ENCODE measurements at places on chromosomes 16 and 17. TPM values are rescaled to one million over a fixed set of nuclear protein-coding genes. Genes with fewer than 3 reads are reported as not detected.

DNA sequence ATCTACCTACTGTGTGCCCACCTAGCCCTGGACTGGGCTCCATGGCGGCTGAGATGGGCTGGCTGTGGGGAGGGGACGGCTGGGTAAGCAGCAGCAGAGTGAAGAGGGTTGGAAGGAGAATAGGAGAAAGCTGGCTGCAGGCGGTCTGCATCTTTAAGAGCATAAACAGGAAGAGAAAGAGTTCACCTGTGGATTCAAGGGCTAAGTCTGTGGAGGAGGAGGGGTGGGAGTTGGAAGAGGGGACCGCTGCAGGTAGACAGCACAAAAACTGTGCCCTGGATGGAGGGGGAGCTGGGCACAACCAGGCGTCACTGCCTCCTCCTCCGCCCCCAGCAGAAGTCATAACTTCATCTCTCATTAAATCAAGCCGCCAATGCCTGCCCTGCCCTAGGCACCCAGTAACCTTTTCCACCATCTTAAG lies 677 bp downstream of the SLC13A2 start:
- peaks cover 21% of the 10 kb centered on the region for H3K4me1 ChIP-seq
- peaks cover 16% of the 10 kb centered on the region for H3K27me3 ChIP-seq
- no peaks in the 10 kb centered on the region for H3K36me3 ChIP-seq
- no peak for DNase-seq

- H3K27ac ChIP-seq, result no peak overlapping the region
- no peaks in the 10 kb centered on the region for H3K36me3 ChIP-seq
- no peaks in the 10 kb centered on the region for H3K4me1 ChIP-seq
- no peak overlapping the region for H3K4me3 ChIP-seq
- peaks cover 59% of the 10 kb centered on the region for H3K27me3 ChIP-seq
These were observed 44.9 kb downstream of the GRIN2A start for GRCh38 chr16:10137341-10137740.

DNA sequence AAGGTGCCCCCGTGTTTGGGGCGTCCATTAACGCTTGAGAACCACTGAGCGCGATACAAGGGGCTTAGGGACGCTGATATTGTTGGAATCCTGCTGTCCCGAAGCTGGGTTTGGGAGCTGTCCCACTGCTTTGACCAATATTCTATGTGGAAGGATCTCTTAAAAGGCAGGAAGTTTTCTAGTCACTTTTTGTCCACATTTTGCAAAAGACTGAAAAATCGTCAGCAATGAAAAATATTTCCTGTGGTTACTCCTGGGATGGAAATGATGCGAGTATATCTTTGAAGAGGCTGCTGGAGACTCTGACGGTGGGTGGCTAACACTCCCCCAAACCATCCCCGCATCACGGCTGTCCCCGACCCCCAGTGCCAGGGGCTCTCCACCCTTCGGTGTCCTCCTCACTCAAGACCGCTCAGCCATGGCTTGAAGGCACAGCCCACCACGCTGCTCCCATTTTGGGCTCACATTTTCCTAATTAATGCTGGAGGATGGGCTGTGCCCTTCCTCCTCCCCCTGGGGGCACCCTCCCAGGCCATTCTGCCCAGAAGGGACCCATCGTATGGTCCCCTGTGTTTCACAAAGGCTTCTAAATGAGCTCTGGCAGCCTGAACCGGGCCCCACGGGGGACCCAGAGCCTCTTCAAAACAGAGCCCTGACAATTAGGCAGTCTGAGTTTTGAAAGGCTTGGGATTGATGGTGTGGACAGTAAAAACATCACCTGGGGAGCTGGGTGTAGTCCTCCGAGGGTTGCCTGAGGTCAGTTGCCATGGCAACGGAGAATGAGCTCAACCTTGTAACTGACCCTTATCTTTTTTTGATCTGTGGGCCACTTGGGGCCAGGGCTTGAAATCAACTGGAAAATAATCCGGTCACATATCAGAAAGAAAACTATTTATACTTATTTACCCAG lies 158.6 kb downstream of the C16orf78 start:
- peak overlapping the region; percentile 47 for H3K27ac ChIP-seq
- no peaks in the 10 kb centered on the region for H3K36me3 ChIP-seq
- H3K4me1 ChIP-seq, result peaks cover 7% of the 10 kb centered on the region
- H3K4me3 ChIP-seq, result no peak overlapping the region

The ITGA2B gene
- 6.9 TPM for total RNA-seq

The SLC38A8 gene
- not detected for total RNA-seq

The COX6A2 gene
- not detected for total RNA-seq

DNA sequence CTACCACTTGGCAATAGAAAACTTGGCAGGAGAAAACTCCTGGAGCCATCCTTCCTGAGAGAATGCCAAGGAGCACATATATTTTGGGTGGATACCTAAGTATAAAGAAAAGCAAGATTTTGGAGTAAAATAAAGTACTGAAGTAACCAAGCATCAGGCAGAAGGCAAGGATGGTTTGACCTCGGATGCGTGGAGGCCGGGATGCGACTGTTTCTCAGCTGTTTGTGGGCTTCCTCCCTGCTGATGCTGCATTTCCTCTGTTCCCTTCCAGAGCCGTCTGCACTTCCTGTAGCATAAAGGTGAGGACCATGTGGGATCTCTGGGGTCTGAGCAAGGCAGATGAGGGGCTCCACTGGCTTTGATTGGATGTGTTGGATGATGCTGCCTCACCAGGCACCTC lies 5.5 kb upstream of the TCF25 start:
- H3K27ac ChIP-seq, result no peak overlapping the region
- no peak for DNase-seq
- peaks cover 5% of the 10 kb centered on the region for H3K4me1 ChIP-seq
- H3K36me3 ChIP-seq, result peaks cover 13% of the 10 kb centered on the region

The ABCA10 gene
- not detected for total RNA-seq

The ARHGAP23 gene
- 7.6 TPM for total RNA-seq

- peaks cover 38% of the 10 kb centered on the region for H3K27me3 ChIP-seq
- DNase-seq, result no peak
- H3K27ac ChIP-seq, result no peak overlapping the region
- H3K4me3 ChIP-seq, result peak overlapping the region; percentile 82
- no peaks in the 10 kb centered on the region for H3K36me3 ChIP-seq
These were observed 1.5 kb downstream of the TRIM25 start for GRCh38 chr17:56912105-56912999.

DNA sequence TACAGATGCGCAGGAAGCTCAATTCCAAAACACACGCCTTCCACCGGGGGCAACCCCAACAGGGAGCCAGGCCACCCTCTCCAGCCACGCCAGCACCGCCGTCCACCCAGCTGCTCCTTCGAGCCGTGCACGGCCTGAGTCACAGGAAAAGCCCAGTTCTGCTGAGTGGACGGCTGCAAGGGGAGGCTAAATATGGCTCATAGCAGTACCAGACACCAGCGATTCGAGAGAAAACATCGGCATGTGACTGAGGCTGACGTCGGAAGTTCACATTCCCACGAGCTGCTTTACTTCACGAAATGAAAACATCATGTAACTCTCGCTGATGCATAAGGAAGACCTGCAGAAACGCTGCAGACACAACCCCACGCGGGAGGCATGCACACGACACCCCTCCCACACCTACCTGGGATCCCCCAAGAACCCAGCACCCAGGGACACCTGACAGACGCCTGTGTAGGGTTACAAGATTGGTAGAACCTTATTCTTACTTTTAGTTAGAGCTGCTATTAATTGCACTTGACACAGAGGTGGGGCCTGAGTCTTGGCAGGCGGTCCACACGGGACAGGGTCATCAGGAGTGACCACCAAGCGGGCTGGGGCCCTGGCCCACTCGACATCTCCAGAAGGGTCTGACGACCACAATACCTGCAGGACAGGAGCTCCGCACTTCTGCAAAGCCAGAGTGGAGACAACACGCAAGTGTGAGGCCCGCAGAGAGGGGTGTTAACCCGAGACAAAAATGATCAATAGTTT lies 116.8 kb downstream of the ANKRD11 start:
- no peaks in the 10 kb centered on the region for H3K4me1 ChIP-seq
- peaks cover 6% of the 10 kb centered on the region for H3K36me3 ChIP-seq
- no peak overlapping the region for H3K4me3 ChIP-seq

The ABCA9 gene
- not detected for total RNA-seq

- H3K4me1 ChIP-seq, result peaks cover 7% of the 10 kb centered on the region
- no peaks in the 10 kb centered on the region for H3K36me3 ChIP-seq
- no peak overlapping the region for H3K27ac ChIP-seq
- no peak overlapping the region for H3K4me3 ChIP-seq
These were observed 16.7 kb upstream of the ZNHIT3 start for GRCh38 chr17:36469733-36470132.

DNA sequence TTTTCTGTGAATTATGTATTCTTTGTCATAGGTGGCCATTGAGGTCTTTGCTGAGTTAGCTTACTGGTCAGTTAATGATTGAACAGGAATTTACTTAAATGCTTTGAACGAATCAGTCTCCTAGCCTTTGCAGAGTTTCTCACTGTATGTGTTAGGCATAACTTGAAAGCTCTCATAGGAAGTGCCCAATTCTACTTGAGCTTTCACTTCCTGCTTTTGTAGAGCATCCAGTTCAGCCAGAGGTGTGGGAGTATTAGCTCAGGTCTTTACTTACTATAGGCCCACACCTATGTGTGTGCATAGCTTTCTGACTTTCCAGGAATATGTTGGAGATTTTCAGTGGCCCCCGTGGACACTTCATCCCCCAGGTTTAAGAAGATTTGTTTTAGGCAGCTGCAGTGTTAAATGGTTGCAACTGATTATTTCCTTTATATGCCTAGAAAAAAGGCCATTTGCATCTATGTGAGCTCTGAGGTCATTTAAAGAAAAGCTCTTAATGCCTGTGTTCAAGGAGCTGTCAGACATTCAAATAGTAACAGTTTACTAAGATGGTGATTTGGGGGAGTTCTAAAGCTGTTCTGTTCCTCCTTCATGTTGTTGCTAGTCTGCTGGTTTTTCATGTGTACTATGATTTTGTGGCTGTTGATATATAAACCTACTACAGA lies 62.3 kb downstream of the PHKB start:
- H3K36me3 ChIP-seq, result peaks cover 10% of the 10 kb centered on the region
- no peak overlapping the region for H3K27ac ChIP-seq
- DNase-seq, result no peak
- no peak overlapping the region for H3K4me3 ChIP-seq
- peaks cover 4% of the 10 kb centered on the region for H3K4me1 ChIP-seq
- H3K27me3 ChIP-seq, result no peaks in the 10 kb centered on the region

The HBM gene
- total RNA-seq, result not detected

GRCh38 chr16:77890075-77890474 lies 101.7 kb downstream of the VAT1L start:
- H3K4me1 ChIP-seq, result no peaks in the 10 kb centered on the region
- H3K4me3 ChIP-seq, result no peak overlapping the region
- H3K27ac ChIP-seq, result no peak overlapping the region
- no peaks in the 10 kb centered on the region for H3K27me3 ChIP-seq

DNA sequence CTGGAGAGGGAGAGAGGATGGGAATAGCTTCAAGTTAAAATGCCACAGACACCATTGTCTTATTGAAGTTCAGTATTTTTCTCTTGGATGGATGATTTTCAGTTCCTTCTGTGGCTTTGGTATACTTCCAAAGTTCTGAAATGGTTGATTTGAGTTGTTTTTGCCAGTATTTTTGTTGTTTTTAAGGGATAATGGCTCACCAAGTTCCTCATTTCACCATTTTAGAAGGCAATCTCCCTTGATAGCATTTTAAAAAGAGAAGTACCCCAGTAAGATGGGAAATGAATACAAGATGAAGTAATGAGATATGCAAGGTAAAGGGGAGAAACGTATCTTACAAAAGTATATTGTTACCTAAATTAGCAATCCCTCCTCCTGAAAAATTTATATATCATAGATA lies 18.5 kb upstream of the SPDYE4 start:
- no peaks in the 10 kb centered on the region for H3K27me3 ChIP-seq
- no peaks in the 10 kb centered on the region for H3K4me1 ChIP-seq
- H3K36me3 ChIP-seq, result no peaks in the 10 kb centered on the region
- H3K4me3 ChIP-seq, result no peak overlapping the region
- no peak for DNase-seq
- no peak overlapping the region for H3K27ac ChIP-seq

- H3K27me3 ChIP-seq, result no peaks in the 10 kb centered on the region
- H3K4me1 ChIP-seq, result no peaks in the 10 kb centered on the region
- H3K4me3 ChIP-seq, result no peak overlapping the region
- no peak for DNase-seq
- no peak overlapping the region for H3K27ac ChIP-seq
- H3K36me3 ChIP-seq, result peaks cover 21% of the 10 kb centered on the region
These were observed 8.4 kb downstream of the GSPT1 start for GRCh38 chr16:11907160-11907970.

DNA sequence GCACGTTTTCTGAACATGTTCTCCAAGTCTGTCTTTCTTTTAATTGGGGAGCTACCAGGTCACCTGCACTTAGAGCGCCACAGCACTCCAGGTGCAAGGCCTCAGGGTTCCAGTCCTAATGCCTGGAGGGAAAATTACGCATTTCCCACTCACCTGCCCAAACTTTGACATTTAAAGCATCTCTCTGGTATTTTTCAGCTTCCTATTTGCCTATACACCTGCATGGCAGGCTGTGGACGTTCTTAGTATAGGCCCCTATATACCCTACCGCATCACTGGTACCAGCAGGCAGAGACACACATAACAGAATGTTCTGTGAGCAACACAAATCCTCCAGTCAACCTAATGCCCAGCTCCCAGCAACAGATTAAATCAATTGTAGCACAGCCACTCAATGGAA lies 213.3 kb downstream of the MRTFB start:
- H3K36me3 ChIP-seq, result no peaks in the 10 kb centered on the region
- no peak overlapping the region for H3K4me3 ChIP-seq
- no peak overlapping the region for H3K27ac ChIP-seq

GRCh38 chr16:11257131-11257938 lies 1.3 kb upstream of the SOCS1 start:
- peak; percentile 93 for DNase-seq
- no peaks in the 10 kb centered on the region for H3K4me1 ChIP-seq
- H3K36me3 ChIP-seq, result no peaks in the 10 kb centered on the region
- peak overlapping the region; percentile 83 for H3K4me3 ChIP-seq
- H3K27me3 ChIP-seq, result no peaks in the 10 kb centered on the region

DNA sequence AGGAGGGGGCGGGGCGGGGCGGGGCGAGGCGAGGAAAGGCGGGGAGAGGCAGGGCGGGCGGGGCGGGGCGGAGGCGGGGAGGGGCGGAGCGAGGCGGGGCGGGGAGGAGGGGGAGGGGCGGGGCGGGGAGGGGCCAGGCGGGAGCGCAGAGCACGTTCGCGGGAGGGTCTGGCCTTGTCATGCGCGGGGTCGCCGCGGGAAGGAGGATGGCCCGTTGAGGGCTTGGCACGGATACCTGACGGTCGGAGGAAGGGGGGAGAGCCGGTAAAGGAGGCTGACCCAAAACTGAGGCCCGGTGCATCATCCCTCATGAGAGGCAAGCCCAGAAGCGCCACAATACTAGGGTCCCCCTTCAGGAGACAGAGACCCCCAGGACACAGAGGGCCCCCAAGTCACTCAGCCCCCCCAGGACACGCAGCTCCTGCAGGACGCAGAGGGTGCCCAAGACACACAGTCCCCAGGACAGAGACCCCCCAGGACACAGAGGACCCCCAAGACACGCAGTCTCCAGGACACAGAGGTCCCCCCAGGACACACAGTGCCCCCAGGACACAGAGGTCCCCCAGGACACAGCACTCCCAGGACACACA lies 593 bp upstream of the WDR45B start:
- peaks cover 13% of the 10 kb centered on the region for H3K36me3 ChIP-seq
- no peaks in the 10 kb centered on the region for H3K4me1 ChIP-seq
- no peaks in the 10 kb centered on the region for H3K27me3 ChIP-seq
- H3K27ac ChIP-seq, result peak overlapping the region; percentile 29

Data from endodermal cell (in vitro differentiated cells).